ENCODE measurements at places on chromosomes 1 and 21. TPM values are rescaled to one million over a fixed set of nuclear protein-coding genes. Genes with fewer than 3 reads are reported as not detected.

ITPKB gene
- 44.1 TPM for total RNA-seq

TEX38 gene
- not detected for total RNA-seq

AGPAT3 gene
- total RNA-seq, result 86.0 TPM

SMPDL3B gene
- total RNA-seq, result 29.1 TPM

SYCP1 gene
- not detected for total RNA-seq

ALX3 gene
- total RNA-seq, result not detected

HTR1D gene
- 0.93 TPM for total RNA-seq

DNA sequence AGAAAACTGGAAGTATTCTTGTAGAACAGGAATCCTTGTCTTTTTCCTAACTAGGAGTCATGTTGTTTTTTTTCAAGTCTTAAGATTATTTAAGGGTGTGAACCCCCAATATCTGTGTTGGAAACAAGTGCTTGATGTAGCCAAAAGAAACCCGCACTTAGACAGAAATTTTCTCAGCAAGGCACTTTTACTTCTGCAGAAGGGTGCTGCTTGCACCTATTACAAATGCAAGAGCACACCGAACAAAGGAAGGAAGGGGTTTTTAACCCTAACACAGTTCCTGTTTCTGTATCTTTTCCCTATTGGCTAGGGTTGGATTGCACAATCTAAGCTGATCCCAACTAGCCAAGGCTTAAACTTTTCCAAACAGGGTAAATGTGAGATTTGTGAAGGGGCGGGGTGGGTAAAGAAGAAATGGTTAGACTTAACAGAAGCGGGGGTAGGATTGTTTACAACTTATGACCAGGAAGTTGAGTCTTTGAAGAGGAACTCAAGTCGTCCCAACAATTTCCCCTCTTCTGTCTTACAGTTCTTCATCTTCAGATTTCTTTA is 75.1 kb downstream of the ZFYVE9 start:
- DNase-seq, result no peak
- no peaks in the 10 kb centered on the region for H3K4me1 ChIP-seq
- no peaks in the 10 kb centered on the region for H3K27me3 ChIP-seq
- no peak overlapping the region for H3K4me3 ChIP-seq
- H3K36me3 ChIP-seq, result no peaks in the 10 kb centered on the region
- H3K27ac ChIP-seq, result no peak overlapping the region

- H3K27ac ChIP-seq, result no peak overlapping the region
- peaks cover 32% of the 10 kb centered on the region for H3K4me1 ChIP-seq
- no peak for DNase-seq
- H3K36me3 ChIP-seq, result no peaks in the 10 kb centered on the region
- no peak overlapping the region for H3K4me3 ChIP-seq
Measured at GRCh38 chr1:12439073-12439472, 178.9 kb downstream of the DHRS3 start.

DNA sequence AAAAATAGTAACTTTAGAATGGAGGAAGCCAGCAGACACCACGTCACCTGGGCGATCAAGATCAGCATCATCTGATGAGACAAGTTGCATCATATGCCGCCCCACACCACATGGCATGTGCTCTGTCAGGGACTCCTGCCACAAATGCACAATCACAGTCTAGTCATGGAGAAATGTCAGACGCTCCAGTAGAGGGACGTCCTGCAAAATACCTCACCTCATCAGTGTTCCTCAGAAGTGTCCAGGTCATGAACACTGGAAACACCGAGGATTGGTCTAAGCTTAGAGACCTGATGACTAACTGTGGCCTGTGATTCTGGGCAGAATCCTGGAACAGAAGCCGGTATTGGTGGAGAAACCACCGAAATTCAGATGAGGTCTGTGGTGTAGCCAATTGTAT is 14.3 kb downstream of the ADARB1 start:
- H3K4me3 ChIP-seq, result no peak overlapping the region
- no peaks in the 10 kb centered on the region for H3K36me3 ChIP-seq
- peaks cover 19% of the 10 kb centered on the region for H3K4me1 ChIP-seq
- no peak for DNase-seq
- H3K27me3 ChIP-seq, result no peaks in the 10 kb centered on the region
